ENCODE measurements at places on chromosomes 7 and 10. TPM values are rescaled to one million over a fixed set of nuclear protein-coding genes. Genes with fewer than 3 reads are reported as not detected.

Gene SRRT
- total RNA-seq, result 24.6 TPM

Gene COL26A1
- not detected for total RNA-seq

- DNase-seq, result no peak
Measured at GRCh38 chr7:94062372-94062771, 58.2 kb upstream of the BET1 start.

DNA sequence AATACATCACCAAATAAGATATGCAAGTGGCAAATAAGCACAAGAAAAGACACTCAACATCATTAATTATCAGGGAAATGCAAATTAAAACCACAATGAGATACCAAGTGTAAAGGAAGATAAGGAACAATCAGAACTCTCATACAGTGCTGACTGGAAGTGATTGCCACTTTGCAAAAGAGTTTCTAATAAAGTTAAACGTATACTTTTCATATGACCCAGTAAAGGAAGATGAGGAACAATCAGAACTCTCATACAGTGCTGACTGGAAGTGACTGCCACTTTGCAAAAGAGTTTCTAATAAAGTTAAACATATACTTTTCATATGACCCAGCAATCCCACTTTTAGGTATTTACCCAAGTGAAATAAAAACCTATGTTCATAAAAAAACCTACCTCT is 12.2 kb upstream of the JMJD1C start:
- DNase-seq, result no peak
